ENCODE measurements at places on chromosomes 2 and 18.
A peak's percentile ranks its signal among the peaks of the same experiment; 100 is the strongest.

DNA sequence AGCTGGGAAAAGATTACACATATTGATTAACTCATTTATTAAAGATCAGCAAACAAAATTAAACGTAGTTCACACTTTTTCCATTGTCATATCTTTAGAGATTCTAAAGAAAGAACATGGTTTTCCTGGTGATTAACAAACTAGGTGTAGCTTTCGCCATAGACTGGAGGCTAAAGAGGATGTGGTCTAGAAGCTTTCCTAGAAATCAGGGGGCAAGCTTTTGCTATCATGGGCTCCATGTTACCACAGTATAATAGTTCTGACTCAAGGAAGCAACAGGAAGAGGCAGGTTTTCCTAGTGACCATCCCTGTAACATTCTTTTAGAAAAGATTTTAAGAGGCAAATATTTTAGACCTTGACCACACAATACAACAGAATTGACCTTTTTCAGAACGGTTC, 232.7 kb downstream of the METTL4 start:
- no peak for DNase-seq

- no peak for DNase-seq
These were observed 1355.5 kb downstream of the SUCLG1 start for GRCh38 chr2:83103613-83104012.

GRCh38 chr2:240840435-240841060, 20.5 kb upstream of the KIF1A start:
- DNase-seq = peak; percentile 18

DNA sequence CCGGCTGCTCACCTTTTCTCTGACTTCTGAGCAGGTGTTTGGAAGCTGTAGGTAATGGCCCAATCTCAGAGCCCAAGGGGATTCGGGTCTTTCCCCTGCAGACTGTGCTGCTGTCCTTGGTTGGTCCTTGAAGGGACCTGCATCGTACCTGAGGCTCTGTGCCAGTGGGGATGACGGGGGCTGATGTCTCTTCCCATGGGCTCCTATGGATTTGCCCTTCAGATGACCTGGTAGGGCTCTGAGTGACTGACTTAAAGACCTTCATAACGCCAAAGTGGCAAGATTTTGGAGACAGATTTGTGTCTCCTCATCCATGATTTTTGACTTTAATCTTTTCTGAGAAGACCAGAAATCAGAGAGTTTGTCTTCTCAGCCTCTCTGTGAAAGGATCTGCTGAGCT, 166.1 kb downstream of the FAM210A start:
- DNase-seq = no peak

DNA sequence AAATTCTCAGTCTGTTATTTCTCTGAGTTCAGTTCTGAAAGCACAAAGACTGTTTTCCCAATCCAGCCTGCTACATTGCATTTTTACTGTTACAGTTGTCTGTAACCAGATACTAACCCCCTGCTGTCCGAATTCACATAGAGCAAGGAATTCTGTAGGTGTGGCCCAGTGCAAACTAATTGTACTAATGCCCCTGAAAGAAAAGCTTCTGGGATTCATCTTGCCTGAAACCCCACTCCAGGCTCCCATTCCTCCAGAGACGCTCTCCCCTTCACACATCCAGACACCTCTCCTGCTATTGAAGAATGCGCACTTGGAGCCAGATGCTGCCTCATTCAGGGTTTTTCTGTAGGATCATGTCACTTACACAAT, 127.0 kb downstream of the TTC32 start:
- no peak for DNase-seq

DNA sequence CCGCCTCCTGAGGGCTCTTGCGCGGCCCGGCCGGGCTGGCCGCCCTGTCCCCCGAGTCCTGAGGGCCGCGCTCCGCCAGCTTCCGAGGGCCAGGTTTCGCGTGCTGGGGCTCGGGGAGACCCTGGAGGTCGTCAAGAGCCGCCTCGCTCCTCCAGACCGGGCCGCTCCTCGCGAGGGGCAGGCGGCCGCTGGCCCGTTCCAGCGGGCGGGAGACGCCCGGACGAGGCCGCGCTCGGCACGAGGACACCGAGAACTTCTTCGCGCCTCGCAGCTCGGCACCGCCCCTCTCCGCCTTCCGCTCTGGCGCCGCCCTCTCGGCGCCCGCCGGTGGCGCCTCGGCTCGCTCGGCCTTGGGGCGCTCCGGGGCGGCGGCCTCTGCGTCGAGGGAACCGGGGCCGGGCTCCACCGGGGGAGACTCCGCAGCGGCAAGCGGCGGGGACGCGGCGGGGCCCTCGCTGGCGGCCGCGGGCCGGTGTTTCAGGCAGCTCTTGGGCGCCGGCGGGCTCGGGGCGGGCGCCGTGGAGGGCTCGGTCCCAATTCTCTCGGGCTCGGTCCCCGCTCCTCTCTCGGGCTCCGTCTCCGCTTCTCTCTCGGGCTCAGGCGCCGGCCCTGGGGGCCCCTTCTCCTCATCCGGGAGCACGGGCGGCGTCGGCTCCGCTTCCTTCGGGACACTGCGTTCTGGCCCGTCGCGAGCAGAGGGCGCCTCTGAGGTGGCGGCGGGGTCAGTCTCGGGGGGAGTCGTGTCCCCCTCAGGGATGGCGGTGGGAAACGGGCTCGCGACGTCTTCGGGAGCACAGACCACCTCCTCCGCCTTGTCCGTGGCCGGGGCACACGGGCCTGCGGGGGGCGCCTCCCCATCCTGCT, 91.6 kb upstream of the MGAT4A start:
- peak; percentile 44 for DNase-seq

Measured in activated CD4-positive, alpha-beta T cell treated with anti-CD3 and anti-CD28 coated beads for 4 hours (primary cell).